ENCODE measurements at places on chromosomes 6 and 20.

DNA sequence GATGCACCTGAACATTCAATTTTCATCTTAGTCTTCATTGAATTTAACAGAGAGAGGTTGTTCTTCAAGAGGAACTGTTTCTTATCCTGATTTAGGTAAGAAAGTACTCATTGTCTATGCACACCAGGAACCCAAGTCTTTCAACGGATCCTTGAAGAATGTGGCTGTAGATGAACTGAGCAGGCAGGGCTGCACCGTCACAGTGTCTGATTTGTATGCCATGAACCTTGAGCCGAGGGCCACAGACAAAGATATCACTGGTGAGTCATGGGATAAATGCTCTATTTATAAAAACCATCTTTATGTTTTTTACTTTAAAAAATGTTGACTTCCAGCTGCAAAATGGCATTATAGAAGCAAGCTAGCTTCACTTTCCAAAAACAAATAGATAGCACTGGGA is 10.2 kb downstream of the NQO2 start:
- no peak for DNase-seq

DNA sequence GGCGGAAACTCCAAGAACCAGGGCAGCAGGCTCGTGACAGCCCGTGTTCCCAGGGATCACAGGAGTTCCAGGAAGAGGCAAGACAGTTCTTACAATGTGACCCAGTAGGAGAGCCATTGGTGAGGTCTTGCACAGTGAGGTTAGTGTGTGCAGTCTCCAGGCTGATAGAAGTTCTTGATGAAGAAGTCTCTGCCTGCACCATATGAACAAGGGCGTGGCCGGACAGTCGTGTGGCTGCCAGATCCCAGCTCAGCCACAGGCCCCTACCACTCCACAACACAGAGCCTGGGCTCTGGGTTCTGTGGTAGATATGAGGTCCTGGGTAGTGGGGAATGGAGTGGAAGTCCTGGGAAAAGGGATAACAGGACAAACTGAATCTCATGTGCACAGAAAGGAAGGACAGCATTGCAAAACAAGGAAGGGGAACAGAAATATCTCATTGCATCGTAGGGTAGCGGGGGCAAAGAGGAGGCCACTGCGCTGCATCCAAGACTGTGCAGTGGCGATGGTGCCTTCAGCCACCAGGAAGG is 65.2 kb downstream of the STX11 start:
- no peak for DNase-seq

GRCh38 chr6:111711984-111712752 is 106.5 kb upstream of the TRAF3IP2 start:
- no peak for DNase-seq

GRCh38 chr20:46670585-46671584 is 18.4 kb downstream of the TP53RK start:
- no peak for DNase-seq

- DNase-seq, result no peak
Measured at GRCh38 chr6:14321992-14322772, 204.6 kb downstream of the CD83 start.

DNA sequence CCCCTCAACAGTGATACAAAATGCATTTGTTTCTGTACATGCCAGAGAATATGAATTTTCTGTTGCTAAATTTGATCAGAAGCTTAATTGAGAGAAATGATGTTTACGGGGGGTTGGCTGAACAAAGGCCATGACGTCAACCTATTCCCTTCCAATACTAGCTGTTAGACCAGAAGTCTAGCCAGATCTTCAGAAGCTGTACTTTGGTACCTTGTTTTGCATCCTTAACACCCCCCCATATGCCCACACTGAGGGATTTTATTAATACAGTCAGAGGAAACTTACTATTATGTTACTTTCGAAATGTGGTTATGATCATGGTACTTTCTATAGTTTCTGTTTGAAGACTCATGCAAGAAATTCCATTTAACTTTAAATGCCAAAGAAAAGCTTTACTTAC is 3.1 kb downstream of the NCOA7 start:
- no peak for DNase-seq

DNA sequence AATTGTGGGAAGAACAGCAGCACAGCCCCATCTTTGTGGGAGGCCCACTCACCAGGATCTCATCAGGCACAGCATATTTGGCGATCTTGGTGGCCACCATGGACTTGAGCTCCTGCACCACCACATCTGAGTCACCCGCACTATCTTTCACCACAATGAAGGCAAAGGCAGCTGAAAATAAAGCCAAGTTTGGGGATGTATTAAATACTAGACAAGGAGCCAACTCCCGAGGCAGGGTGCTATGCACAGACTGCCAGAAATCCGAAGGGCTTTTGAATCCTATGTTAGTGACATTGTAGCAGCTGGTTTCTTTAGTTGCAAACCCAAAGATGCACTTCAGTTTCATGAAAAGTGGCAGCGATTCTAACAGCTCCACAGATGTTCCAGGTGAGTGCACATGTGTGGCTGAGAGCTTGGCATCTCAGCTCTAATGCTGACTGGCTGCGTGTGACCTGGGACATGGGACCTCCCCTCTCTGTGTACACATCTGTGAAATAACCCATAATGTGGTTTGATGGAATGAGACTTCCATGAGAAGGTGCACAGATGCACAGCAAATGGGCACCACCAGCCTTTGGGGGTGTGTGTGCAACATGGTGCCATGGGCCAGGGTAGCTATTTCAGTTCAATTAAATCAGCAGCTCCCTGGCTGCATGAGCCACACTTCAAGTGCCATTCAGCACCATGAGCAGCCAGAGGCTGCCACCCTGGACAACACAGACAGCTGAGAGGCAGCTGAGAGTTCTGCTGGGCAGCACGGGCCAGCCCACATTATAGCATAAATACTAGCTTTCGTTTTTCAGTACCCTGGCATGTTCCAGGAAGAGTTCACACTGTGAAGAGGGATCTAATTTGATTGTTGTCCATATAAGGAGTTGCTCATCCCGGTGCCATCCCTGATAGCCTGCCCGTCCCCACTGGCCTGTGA is 16.9 kb upstream of the APMAP start:
- no peak for DNase-seq

GRCh38 chr6:167465482-167465881 is 140.6 kb downstream of the TTLL2 start:
- no peak for DNase-seq

GRCh38 chr6:63997734-63998133 is 362.1 kb downstream of the PHF3 start:
- DNase-seq, result no peak

GRCh38 chr20:51886341-51886740 is 84.0 kb upstream of the SALL4 start:
- DNase-seq, result no peak

DNA sequence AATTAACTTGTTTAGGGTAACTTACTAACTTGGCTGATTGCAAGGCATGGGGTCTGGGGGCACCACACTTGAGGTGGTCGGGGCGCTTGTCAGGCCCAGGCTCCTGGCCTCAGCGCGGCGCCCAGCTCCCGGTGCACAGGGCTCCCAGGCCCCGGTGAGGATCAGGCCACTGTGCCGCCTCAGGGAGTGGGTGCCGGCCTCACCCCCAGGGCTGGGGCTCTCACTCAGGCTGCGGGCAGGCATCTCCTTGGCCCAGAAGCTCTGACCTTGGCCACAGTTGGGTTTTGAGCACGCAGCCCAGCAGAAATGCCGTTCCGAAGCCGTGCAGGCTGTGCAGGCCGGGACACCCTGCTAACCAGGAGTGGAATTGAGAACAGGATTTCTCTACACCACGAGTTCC is 37.8 kb upstream of the BHLHE23 start:
- DNase-seq, result no peak
